GM03348 (cell line): ENCODE measurements at places on chromosomes 4 and X.

GRCh38 chrX:30181353-30181752, 34.0 kb upstream of the MAGEB2 start:
- DNase-seq, result no peak

DNA sequence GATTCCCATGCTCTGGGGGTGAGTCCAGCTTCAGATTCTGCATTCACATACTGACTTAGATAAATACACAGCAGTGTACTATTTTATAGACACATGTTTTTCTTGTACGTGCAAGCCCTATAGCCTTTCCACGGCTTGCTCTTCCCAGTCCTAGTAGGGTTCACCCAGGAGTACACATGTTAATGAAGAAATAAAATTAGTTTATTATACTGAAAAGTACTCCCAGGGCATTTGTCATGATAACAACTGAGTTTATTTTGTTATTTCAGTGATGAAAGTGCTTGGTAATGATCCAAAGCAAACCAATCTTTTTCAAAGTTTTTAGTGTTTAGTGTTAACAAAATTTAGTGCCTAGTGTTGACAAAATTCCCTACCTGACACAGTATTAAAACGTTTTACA, 21.3 kb downstream of the MAPK10 start:
- DNase-seq, result no peak

DNA sequence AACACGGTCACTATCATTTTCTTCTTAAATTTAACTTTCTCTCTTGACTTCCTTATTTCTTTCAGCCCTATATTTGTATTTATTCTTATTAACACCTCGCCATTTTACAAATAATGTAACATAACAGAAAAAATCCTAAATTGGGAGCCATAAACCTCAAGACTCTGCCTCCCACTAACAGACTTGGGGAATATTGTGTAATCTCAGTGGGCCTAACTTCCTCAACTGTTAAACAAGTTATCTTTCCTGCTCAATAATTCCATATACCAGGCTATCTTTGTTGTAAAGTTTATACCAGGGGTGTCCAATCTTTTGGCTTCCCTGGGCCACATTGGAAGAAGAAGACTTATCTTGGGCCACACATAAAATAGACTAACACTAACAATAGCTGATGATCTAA, 26.2 kb downstream of the PRSS12 start:
- DNase-seq, result no peak

- no peak for DNase-seq
These were observed 760.2 kb upstream of the AADAT start for GRCh38 chr4:170849969-170850368.

- peak; percentile 32 for DNase-seq
These were observed 13.1 kb downstream of the TAB3 start for GRCh38 chrX:30875957-30876356.

GRCh38 chr4:142016031-142016430, 379.6 kb downstream of the IL15 start:
- no peak for DNase-seq

DNA sequence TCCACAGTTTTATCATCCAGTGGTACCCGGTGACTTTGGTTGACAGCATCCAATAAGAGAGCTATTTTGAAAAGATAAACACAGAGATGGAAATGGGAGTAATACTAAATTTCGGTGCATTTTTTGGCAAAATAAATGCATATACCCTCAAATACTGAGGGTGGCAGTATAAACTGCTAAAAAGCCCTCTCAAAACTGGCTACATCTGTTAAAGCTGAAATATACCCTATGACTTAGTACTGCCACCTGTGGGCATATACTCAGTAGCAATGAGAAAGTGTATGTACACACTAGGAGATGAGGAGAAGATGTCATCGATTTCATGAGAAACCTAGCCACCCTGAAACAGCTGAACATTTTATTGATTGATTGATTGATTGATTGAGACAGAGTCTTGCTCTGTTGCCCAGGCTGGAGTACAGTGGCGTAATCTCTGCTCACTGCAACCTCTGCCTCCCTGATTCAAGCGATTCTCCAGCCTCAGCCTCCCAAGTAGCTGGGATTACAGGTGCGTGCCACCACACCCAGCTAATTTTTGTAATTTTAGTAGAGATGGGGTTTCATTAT, 12.2 kb upstream of the TMEM128 start:
- peak; percentile 68 for DNase-seq

DNA sequence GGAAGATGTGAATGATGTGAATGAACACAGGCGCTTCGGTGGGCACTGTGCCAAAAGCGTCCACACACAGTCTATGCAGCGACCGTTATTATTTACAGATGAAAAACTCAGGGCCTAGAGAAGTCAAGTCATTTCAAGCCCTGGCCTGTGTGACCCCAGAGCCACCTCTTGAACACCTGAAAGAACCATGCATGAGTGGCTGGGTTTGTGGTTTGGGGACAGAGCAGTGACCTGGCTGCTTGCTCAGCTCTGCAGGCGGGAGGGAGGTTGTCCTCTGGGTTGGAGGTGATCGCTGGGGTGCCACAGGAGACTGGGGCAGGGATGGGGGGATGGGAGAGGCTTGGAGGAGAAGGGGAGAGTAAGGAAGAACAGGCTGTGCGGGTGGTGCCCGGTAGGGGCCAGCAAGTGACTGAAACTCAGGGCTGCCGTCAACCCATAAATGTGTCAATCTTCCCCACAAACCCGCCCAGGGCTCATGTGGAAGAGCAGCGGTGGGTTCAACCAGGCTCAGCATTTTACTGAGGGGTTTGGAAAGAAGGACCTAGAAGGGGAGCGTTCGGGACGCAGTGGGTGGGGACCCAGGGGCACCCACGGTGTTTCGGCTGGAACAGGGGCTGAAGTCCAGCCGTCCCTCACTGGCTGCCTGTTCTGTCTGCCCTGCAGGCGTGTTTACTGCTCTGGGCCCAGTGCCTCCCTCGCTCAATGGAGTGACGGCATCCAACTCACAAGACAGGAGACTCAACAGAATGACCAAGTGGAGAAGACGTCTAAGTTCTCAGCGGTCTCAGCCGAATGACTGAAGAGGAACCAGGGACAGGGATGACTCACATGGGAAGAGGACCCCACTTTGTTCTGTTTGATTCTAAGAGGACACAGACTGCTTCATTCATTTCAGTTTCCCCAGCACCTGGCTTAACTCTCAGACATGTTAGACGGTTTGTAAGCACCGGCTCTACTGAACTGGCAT, 167.8 kb downstream of the AFAP1 start:
- DNase-seq, result no peak
